Inflammatory macrophage treated with lipopolysaccharide for 4 hours (primary cell): ENCODE measurements at places on chromosomes 3 and 15.

DNA sequence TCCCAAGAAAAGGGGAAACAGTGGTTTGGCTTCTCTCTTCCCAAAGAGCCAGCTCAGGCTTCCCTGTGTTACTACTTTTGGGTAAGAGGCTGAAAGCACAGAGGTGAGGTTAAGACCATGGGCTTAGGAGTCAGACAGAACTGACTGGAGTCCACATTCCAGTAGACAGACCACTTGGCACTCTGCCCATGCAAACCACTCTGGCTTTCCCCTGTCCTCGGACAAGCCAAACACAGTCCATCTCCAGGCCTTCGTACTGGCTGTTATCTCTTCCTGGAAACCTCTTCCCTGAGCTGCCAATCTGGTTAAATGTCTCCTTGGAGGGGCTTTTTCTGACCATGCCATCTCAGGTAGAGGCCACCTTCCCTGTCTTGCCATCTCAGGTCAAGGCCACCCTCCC, 53.1 kb upstream of the FAM3D start:
- DNase-seq: no peak

- no peak for DNase-seq
Measured at GRCh38 chr3:169509359-169509758, 154.2 kb downstream of the MECOM start.

DNA sequence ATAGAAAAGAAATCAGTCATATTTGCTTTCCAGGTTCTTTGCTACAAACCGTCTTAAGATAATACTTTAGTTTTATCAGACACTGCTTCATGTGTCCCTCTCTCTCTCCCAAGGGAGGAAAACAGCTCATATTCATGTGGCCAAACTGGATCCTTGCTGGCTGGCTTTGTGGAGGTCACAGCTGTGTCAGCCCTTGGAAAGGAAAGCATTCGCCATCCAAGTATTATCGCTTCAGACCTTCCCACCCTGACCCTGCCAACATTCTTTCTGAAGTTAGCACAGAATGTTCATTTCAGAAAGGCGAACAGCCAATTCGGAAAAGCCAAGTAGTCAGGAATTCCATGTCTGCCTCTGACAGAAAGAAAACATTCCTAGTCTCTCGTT, 213.6 kb downstream of the FEZF2 start:
- DNase-seq: no peak

DNA sequence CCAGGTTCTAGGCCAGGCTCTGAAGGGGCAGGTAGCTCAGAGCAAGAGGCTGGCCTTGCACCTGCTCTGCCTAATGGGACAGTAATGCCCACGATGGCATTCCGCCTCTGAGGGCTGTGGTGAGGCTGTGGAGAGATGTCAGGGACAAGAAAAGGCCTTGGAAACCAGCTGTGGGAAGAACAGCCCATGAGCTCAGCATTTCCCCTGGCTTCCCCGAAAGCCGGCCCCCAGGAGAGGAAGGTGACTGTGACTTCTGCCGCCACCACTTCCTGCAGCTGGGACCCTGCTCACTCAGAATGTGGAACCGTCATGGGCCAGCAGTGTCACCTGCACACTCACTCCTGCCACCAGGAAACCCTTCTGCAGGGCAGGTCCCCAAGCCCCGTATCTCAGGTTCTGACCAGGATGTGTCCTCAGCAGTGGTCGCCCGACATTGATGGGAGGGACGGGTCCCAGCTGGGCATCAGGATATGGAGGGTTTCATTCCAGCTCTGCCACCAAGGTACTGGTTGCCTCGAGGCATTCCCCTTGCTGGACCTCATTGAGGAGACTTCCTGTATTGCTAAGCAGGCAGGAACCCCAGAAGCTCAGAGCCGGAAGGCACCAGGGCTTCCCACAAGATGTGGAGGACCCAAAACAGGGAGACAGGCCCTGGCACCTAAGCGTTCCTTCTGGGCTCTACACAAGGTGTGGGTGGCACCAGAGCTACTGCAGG, 30.7 kb downstream of the SEMA7A start:
- DNase-seq: peak; percentile 44

- peak; percentile 76 for DNase-seq
Measured at GRCh38 chr3:138135146-138135832, 3.1 kb upstream of the A4GNT start.

GRCh38 chr3:195447201-195447600, 4.4 kb upstream of the ACAP2 start:
- no peak for DNase-seq

GRCh38 chr15:79455943-79456342, 23.8 kb downstream of the MINAR1 start:
- DNase-seq: no peak
